Stimulated activated CD8-positive, alpha-beta memory T cell treated with anti-CD3 and anti-CD28 coated beads, Interleukin-12 subunit alpha, Interleukin-12 subunit beta, amount 100 ng/mL, for 4 hours (primary cell): ENCODE measurements at places on chromosomes 2 and 18.

DNA sequence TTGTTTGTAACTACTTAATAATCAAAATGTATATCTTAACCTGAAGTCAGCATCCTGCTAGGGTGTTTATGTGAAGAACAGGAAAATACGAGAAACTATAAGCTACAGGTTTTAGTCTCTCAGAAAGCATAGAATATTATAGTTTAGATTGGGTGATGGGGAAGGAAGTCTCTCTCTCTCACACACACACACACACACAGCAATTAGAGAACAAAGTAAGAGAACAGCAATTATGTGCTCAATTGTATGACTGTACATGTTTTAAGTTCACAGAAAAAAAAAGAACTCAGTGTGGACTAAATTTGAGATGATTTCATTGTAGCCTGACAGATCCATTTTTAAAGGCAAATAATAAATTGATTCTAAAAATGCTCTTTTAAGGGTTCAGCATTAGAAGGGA is 94.3 kb upstream of the ZNF516 start:
- DNase-seq, result no peak

DNA sequence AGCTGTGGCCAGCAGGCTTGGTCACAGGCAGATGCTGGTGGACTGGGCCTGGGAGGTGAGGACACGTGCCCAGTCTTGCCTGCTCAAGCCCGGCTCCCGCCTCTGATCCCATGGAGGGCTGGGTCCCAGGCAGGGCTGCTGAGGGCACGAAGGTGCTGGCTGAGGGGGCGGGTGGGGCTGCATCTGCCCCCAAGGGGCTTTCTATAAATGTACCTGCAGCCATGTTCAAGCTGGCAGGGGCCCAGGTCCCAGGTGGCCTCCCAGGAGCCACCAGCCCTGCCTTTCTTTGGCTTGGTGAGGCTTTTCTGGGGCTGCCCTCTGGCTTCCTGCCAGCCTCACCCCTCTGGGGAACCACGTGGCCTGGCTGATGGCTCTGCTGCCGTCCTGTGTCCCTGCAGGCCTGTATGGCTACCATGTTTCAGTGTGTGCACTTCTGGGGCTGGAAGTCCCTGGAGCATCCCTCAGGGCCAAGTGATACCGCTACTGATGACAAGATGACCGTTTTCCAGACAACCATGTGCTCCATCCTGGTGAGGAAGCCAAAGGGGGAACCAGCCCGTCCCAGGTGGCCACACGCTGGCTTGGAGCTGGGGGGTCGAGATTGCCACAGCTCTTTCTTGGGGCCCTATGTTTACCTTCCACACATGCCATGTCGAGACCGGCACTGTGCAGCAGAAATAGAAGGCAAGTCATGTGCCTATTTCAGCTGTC is 23.2 kb downstream of the HJURP start:
- no peak for DNase-seq

GRCh38 chr2:26401739-26402541 is at the start of gene DRC1:
TSS of gene DRC1 (plus strand) at chr2:26401920. CDS start at chr2:26401990, 70 bp downstream.
- no peak for DNase-seq

GRCh38 chr2:237693291-237693994 is 66.1 kb downstream of the LRRFIP1 start:
- DNase-seq, result no peak

DNA sequence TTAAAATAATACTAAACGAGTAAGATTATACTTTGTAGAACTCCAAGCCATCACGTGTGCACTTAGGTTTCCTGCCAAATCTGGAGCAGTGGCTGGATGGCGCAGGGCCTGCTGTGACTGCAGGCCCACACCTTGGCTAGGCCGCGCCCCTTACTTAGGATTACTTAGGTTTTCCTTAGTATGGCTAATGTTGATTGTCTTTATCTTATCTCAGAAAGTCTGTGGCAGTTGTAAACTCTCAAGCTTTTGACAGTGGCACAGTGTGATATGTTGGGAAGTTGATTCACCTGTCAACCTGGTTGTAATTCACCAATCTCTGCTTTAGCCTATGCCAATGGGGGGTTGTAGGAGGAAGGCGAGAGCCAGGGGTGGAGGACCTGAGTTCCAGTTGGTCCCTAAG is 208.4 kb downstream of the ZNF407 start:
- no peak for DNase-seq

- DNase-seq, result no peak
Measured at GRCh38 chr2:109402980-109403840, 210.6 kb downstream of the SEPTIN10 start.

DNA sequence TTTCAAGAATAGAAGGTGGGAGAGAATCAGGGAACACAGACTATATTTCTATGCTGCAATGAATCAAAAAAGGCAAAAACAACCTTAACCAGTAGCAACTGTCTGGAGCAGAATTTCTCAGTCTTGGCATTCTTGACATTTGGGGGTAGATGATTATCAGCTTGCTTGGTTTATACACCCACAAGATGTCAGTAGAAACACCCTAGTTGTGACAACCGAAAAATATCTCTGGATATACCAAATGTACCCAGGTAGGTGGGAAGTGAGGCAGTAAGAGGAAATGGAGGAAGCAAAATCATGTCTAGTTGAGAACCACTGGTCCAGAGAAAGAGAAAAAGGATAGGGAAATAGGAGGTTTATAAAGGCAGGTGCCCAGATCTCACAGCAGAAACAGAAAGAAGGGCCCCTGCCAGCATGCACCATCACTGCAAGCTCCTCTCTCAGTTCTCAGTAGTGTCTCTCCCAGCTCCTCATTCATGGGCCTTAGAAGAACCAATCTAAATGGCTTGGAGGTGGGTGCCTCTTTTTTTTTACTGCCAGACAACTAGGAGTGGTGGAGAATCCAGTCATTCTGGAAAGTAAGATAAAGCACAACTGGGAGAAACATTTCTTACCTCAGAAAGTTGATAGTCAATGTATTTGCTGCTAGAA is 50.4 kb downstream of the MBD2 start:
- DNase-seq, result no peak

DNA sequence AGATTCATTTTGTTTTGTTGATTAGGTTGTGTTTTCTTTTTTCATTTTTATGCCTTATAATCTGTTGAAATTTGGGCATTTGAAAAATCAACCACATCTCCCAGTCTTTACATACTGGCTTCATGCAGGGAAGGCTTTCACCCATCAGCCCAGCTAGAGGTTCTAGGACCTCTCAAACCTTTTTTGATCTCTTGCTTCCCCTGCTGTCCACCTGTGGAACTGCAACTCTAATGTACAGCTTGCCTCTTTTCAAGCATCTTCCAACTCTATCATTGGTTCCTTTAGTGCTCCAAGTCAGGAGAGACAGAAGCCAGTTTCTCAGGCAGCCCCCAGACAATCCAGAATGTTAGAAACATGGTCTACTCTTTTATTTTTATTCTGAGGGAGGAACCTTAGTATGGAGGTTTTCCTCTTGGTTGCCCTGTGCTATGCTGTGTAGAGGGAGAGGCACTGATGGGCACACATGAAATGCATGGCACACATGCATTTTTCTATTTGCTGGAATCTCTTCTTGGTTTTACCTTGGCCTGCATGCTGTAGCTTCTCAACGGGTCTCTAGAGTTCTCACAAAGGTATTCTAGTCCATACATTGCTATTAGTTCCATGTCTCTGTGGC is 107.2 kb upstream of the L3MBTL4 start:
- DNase-seq, result no peak
